ENCODE measurements at places on chromosomes 11 and 22.

DNA sequence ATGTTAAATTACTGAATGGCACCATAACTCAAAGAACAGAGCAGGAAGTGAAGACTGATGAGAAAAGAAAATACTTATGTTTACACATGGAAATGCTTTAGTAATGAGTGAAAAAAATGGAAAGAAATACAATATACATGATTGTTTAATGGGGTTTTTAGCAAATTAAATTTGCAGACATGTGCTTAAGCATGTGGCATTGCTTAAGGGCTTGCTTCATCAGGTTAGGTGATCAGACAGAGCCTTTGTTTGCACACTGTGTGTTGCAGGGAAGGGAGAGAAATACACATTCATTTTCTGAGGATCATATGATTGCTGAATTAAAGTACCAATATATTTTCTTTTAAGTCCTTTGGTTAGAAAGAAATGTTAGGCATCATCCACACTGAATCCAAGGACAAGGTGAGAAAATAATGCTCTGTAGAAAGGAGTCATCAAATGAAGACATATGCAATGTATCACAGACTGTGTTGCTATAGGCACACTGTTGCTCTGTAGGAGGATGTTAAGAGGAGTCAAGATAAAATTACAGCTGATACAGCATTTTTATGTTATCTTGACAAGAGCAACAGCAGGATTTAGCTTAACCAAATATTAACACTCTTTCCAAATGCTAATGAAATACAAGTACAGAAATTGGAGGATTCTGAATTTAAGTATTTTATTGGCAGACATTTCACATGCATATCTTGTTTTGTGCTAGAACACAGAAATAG, 23.4 kb upstream of the ARHGAP20 start:
- DNase-seq, result no peak

GRCh38 chr11:57311109-57311936, 13.4 kb downstream of the TNKS1BP1 start:
- peak; percentile 97 for DNase-seq

DNA sequence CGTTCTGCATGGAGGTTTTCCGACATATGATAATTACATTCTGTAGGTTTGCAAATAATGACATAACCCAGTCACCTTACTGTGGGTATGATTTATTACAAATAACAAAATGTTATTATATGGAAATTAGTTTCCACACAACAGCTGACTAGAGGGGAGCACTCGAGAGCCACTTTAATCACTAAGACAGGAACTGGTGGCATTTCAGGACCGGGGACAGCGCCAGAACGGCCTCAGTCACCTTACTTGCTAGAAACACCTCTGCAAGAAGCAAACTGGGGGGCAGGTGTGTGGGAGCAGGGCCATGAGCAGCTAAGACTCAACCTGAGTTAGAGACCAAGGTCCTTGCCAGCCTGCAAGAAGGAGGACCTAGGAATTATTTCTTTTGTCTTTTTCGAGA, 199.9 kb downstream of the DSCAML1 start:
- DNase-seq, result peak; percentile 85

GRCh38 chr11:94303966-94304958, at the start of gene IZUMO1R:
Gene IZUMO1R, plus strand, starts transcription at chr11:94304580. Its CDS starts 1,057 bp downstream, at chr11:94305637.
- DNase-seq, result no peak

DNA sequence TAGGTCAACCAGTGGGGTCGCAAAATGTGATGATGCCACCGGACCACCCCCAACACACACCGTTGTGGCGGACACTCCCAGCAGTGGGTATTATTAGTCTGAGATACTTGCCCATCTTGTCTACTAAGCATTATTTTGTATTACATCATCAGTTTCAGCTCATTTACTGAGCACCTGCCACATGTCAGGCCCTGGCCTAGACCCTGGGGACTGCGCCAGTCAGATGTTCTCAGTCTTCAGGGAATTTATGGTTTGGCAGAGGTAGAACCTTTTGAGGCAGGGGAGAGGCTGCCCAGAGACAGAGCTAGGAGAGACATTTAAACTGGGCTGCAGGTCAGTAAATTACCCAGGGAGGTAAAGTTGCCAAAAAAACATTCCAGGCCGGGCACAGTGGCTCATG, 43.1 kb upstream of the GCAT start:
- DNase-seq, result no peak

- no peak for DNase-seq
Measured at GRCh38 chr11:111745719-111746504, 20.3 kb downstream of the PPP2R1B start.

- no peak for DNase-seq
Measured at GRCh38 chr11:117752071-117752470, 44.9 kb downstream of the DSCAML1 start.

DNA sequence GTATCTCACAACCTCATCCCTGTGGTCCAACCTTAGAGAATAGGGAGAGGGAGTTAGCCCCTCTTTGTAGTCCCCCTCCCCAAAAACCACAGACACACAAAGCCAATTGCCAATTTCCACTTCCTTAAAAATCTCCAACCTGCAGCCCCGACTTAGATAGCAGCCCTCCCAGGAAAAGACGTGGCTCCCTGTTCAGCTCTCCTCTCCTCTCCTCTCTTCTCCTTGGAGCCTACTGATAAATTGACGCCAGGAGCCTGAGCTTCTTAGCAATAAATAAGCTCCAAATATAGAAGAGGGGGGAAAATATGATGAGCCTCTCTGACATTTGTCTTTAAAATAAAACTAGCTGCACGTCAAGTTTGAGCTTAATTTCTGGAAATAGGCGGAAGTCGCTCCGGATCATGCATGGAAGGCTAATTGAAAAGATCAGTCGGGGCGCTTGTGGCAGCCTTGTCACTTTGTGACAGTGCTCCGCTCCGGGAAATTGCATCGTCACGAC, 7.3 kb downstream of the PAX6 start:
- DNase-seq, result peak; percentile 71

DNA sequence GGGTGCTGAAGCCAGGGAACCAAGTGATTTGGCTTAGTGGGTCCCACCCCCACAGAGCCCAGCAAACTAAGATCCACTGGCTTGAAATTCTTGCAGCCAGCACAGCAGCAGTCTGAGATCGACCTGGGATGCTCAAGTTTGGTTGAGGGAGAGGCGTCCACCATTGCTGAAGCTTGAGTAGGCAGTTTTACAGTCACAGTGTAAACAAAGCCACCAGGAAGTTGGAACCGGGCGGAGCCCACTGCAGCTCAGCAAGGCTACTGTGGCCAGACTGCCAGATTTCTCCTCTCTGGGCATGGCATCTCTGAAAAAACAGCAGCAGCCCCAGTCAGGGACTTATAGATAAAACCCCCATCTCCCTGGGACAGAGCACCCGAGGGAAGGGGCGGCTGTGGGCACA, 424.1 kb upstream of the TENM4 start:
- DNase-seq, result no peak

DNA sequence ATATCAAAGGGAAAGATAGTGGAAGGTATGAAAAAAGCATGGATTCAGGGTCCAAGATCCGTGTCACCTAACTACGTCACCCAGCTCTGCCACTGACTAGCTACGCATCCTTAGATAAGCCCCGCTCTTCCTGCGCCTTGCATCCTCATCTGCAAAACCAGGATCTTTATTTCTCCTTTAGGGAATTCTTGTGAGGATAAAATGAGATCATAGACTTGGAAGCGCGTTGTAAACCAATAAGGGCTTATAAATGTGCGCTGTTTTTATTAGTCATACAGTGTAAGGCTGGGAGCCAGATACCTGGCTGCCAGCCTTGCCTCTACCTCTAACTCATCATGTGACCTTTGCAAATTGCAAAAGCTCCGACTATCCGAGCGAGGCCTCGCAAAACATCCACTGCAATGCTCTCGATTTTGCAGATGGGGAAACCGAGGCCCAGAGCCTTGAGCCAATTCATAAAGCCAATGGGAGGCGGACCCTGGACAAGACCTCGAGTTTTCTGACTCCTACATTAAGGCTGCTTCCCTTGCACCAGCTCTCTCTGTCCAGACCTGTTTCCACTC, 753 bp downstream of the PRPF19 start:
- peak; percentile 11 for DNase-seq

DNA sequence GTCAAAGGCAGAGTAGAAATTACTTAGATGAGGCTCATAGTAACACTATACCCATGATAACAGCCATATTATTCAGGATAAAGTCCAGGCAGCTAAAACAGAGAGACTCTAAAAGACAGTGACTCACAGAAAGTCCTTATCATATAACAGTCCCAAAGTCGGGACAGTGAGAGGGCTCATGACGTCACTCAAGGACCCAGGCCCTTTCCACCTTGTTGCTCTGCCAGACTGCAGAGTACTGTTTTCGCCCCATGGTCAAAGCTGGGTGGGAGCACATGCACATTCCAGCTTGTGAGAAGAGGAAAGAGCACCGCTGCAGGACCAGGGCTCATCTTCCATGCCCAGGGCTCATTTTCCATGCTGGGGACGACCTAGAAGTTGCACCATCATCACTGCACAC, 29.4 kb upstream of the NUP50 start:
- DNase-seq, result no peak

DNA sequence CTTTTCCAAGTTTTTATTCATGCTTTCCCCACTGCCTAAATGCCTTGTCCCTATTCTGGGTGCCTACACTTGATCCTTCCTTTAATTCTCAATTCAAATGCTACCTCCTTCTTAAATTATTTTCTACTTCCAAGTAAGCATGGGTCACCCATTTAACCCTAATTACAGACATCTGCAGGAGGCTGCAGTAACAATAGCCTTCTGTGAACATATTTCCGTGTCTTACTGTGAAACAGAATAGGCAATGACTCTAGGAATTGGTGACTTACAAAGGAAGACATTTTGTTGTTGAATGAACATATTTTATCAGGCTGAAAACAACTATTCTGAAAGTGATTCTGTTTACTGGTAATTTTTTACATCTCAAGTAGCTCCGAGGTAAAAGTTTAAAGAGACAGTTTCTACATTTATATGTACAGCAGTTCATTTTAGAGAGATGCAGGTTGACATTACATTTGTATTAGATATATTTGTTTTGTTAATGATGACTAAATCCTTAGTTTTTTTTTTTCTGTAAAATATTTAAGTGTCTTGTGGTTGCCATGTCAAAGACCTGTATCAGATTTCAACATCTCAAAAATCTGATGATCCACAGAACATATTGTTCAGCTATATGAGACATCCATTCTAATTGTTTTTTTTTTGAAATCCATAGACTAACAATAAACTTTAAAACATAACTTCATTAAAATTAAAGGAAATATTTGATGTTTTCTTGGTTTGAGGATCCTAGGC, 316.8 kb downstream of the CASP12 start:
- DNase-seq, result peak; percentile 50

DNA sequence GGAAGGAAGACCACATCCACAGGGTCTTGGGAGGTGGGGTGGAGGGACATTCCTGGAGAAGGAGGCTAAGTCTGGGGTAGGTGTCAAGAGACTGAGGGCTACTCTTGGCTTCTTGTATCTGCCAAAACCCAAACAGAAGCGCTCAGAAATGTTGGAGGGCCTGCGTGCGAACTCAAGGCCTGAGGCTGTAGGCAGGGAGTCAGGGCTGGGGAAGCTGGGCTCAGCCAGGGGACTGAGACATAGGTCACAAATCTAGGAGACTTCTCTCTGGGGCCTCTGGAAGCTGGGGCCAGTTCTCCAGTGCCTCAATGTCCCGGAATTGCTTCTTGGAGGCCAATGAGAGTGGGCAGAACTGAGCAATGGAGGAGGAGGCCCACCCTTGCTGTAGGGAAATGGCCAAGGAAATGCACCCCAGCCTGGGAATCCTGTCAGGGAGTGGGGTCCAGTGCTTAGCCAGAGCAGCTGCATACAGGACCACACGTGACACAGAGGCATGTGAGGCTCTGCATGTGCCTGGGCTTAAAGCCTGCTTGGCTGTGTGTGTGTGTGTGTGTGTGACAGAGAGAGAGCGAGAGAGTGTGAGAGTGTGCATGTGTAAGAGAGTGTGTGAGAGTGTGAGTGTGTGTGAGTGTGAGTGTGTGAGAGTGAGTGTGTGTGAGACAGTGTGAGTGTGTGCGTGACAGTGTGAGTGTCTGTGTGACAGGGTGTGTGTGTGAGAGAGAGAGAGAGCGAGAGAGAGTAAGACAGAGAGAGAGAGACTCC, 141.3 kb downstream of the ST3GAL4 start:
- DNase-seq, result no peak

DNA sequence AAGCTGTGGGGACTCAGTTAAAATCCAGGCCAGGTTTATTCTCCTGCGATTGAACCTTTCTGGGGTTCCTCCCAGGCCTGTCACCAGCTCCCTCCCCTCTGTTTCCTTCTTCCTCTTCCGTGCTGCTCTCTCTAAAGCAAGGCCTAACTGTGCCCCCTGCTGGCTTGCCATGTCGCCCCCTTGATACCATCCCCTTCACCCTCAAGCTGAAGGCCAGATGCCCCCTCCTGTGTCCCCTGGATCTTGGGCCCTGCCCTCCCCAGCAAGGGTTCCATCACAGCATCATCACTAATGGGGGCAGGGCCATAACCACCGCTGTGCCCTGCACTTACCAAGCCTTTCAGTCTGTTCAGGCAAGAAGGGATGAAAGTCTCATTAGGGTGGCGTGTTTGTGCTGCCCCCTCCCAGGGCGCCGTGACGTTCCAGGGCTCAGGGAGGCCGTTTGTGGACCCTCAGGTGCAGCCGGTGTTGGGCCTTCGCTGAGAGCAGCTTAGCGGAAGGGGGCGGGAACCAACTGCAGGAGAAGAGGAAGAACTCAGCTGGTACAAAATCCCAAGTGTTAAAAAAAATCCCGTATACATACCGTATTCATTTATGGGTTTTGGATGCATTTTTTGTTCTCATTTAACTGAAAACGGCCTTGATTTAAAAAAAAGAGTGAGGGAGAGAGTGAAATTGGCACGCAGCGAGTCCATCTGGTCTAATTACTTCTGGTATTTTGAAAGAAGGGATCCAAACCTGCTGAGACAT, 69.9 kb downstream of the MPPED1 start:
- DNase-seq, result peak; percentile 48

DNA sequence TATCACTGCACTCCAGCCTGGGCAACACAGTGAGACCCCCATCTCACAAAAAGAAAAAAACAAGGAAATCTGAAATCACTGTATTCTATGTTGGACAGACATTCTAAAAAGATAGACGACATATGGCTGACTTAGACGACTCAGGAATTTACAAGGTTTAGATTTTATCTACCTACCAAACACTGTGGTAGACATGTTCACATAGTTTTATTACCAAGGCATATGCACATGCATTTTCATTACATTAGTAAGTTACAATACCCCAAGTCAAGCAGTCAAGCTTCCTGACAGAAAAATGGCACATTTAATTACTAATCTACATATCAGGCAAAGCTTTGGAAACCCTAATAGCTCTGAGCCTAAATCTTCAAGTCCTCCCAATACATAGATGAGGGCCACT, 262.2 kb downstream of the TTC28 start:
- DNase-seq, result no peak
